ENCODE measurements at places on chromosomes 12 and 14.

DNA sequence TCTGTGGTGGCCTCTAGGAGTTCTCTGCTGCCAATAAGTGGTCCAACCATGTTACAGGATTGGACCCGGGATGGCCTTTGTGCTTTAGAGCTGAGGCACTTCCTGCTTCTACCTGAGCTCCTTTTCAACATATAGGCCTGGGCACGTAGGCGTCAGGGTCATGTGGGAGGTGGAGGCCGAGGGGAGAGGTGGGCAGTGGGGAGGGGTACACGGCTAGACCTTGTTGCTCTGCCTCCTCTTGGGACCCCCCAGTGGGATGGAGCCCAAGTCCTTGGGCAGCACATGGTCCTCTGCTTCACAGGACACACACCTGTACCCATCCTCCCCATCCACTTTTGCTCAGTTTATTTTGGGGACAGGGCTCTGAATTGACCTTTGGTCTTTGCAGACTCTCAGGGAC is 7.4 kb downstream of the RBP5 start:
- DNase-seq, result no peak

GRCh38 chr12:50934981-50935807 is 17.1 kb upstream of the HIGD1C start:
- DNase-seq, result no peak

DNA sequence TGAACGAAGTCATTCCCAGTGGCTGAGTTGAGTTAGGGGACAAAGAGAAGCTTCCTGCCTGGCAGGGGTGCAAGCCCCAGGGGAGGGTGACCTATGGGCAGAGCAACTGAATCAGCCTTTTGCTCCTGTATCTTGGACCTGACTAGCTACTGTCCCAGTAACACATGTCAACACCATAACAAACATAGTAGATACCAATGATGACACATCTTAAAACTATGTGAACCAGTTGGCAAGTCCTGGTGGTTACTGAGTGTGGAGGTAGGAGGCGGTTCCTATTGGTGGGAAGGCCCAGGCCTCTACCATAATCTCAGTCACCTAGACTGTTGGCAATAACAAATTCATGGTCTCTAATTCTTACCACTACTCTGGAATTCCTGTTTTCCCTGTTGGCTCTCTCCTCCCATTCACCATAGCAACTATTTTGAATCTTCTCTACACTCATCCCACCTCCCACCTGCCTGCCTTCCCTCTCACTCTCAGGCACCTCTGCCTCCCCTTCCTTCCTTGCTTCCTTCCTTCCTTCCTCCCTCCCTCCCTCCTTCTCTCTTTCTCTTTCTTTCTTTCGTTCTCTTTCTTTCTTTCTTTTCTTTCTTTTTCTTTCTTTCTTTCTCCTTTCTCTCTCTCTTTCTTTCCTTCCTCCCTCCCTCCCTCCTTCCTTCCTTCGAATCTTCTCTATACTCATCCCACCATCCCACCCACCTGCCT is 8.1 kb upstream of the P2RX7 start:
- no peak for DNase-seq

GRCh38 chr12:107760207-107760808 is 629 bp downstream of the PRDM4 start:
- DNase-seq, result peak; percentile 39

Data from left cardiac atrium (tissue), 4 donors.